PC-9 (cell line): ENCODE measurements at places on chromosomes 11 and 22. TPM values are rescaled to one million over a fixed set of nuclear protein-coding genes. Genes with fewer than 3 reads are reported as not detected.

The ARHGEF12 gene
- 61.5 and 76.5 TPM in 2 replicates for total RNA-seq

DNA sequence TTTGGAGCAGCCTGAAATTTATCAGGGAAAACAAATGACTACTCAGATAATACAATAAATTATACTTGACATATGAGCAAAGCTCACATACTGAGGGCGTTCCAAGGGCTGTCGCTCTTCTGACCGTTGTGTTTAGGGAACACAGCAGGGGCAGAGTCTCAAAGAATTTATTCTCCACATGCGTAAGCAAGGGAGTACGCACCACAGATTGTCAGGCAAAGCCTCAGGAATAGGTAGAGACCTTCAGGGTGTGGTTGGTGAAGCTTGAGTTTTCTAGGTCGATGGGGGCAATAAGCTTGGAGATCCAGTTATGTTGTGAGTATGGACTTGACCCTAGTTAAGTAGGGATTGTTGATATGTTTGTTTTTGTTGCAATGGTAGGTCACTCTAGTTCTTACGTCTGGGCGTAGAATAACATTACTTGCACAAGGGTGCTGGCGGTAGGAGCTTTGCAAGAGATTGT is 830 bp downstream of the ACAT1 start:
- H3K36me3 ChIP-seq: no peaks in the 10 kb centered on the region
- DNase-seq: no peak
- H3K27me3 ChIP-seq: no peaks in the 10 kb centered on the region
- no peak overlapping the region for H3K27ac ChIP-seq

GRCh38 chr11:69355346-69355940 is 61.5 kb downstream of the MYEOV start:
- no peak for DNase-seq
- H3K4me3 ChIP-seq: no peak overlapping the region
- no peaks in the 10 kb centered on the region for H3K27me3 ChIP-seq
- H3K36me3 ChIP-seq: peaks cover 59% of the 10 kb centered on the region

- no peak for DNase-seq
- H3K27ac ChIP-seq: no peak overlapping the region
- H3K4me1 ChIP-seq: no peaks in the 10 kb centered on the region
- no peaks in the 10 kb centered on the region for H3K27me3 ChIP-seq
- no peaks in the 10 kb centered on the region for H3K36me3 ChIP-seq
Observed at GRCh38 chr11:98964146-98964545, 56.6 kb upstream of the CNTN5 start.
